ENCODE measurements at places on chromosomes 11 and 22.

GRCh38 chr11:65356394-65356972, 1.9 kb downstream of the TIGD3 start:
- no peak for DNase-seq

GRCh38 chr22:26484360-26484706, 656 bp downstream of the SRRD start:
- no peak for DNase-seq

DNA sequence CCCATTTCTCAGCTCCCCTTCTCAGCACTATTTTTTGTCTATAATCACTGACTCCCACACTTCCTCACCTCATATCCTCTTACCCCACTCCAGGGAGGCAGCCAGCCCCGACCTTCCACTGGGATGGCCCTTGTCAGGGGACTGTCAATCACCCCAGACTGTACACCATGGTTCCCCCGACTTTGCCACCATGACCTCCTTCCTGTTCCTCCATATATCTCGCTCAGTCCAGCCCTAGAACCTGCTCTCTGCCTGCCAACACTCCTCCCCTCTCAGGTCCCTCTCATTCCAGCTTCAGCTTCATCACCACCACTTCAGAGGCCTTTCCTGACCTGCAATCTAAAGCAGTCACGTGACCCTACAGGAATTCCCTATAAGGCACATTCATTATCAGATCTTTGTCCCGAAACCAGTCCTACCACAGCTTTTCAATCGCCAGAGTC, 16.5 kb downstream of the PRPF19 start:
- DNase-seq, result no peak

- no peak for DNase-seq
These were observed 268.6 kb downstream of the TBC1D22A start for GRCh38 chr22:47030881-47031627.

DNA sequence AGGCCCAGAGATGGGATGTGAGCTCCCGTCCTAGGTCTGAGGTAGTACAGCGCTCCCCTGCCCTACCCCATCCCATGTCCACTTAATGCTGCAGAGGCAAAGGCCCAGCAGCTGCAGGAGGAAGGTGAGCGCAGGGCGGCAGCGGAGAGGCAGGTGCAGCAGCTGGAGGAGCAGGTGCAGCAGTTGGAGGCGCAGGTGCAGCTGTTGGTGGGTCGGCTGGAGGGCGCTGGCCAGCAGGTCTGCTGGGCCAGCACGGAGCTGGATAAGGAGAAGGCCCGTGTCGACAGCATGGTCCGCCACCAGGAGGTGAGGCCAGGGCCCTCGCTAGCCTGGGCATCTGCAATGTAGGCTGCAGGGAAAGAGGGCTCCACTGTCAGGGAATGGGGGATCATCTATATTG, 15.2 kb downstream of the CCDC157 start:
- DNase-seq, result no peak

GRCh38 chr11:119460097-119460496, 37.1 kb upstream of the THY1 start:
- DNase-seq, result no peak

DNA sequence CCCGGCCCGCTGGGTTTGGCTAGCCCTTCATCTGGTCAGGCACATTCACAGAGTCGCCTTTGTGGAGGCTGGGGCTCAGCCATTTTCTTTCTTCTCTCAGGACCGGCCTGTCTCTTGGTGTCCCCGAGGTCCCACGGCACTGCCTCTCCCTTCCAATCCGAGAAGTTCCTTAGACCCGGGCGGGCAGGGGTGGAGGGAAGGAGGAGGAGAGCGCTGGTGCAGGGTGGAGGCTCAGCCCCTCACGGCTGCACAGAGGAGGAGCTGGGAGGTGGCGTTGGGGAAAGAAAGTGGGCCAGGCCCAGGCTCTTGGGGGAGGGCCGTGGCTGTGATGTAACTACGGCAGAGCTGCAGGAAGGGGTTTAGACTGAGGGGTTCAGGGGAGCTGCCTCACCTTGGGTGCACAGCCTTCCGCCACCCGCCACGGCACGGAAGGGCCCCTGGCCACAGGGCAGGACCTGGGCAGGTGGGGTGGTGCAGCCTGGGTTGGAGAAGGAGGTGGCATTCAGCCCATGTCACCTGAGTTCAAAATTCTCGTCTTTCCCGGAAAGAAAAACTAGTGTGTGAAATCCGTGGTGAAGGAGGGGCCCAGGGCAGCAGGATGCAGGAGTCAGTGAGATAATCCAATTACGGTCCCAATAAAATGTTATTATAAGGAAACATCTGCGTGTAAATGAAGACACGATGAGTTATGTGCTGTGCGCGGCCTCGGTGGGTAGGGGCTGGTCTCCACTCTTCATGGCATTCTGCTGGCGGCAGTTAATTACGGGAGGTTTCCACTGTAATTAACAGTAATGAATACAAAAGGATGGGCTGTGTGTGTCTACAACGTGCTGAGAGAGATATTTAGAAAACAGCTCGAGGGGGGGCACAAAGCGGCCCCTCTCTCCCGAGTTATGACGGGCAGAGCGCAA, 1.7 kb downstream of the BRSK2 start:
- DNase-seq, result no peak

DNA sequence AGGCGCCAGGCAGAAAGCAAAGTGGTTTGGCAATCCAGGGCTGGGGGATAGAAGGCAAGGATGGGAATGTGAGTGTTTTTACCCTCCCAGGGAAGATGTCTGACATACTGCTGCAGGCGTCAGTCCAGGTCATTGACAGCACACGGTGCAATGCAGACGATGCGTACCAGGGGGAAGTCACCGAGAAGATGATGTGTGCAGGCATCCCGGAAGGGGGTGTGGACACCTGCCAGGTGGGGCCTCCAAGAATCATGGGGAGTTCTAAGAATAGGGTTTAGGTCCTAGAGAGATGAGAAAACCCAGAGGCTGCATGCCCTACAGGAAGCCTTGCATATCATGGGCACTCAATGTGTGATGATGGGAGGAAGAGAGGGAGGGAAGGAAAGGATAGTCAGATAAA, 28.3 kb upstream of the SMIM35 start:
- DNase-seq, result no peak

GRCh38 chr11:22787551-22788162, 41.9 kb downstream of the SVIP start:
- DNase-seq, result no peak

- no peak for DNase-seq
These were observed 83.0 kb upstream of the YWHAH start for GRCh38 chr22:31861226-31861840.

GRCh38 chr11:78586452-78587046, 11.9 kb upstream of the NARS2 start:
- no peak for DNase-seq

GRCh38 chr11:67490727-67491065, 7.9 kb downstream of the AIP start:
- DNase-seq, result no peak

DNA sequence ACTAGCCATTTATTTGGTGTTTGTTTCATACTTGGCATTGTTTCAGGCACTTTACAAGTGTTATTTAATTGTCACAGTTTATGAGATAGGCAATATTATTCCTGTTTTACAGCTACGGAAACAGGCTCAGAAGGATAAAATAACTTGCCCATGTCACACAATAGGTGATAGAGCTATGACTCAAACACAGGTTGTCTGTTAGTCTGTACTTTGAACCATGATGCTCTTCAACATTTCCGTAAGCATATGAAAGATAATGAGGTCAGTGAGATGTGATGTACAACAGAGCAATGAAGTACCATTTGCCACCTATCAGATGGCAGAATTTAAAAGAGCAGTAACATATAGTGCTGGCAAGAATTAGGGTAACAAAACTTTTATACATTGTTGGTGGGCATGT, 15.3 kb downstream of the TUG1 start:
- DNase-seq, result no peak

DNA sequence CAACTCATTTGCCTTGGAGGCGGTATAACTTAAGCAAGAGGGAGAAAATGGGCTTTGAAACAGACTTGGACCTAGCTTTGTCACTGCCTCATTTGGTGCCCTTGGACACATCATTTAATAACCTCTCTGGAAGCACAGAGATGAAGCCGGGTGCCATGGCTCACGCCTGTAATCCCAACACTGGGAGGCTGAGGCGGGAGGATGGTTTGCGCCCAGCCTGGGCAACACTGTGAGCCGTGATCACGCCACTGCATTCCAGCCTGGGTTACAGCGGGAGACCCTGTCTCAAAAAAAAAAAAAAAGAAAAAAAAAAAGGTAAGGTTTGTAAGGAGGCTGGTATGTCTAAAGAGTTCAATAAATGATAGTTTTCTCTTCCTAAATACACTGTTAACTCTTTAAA, 806 bp downstream of the COA4 start:
- DNase-seq, result no peak

GRCh38 chr11:27563201-27563600, 56.6 kb upstream of the LIN7C start:
- DNase-seq, result no peak

DNA sequence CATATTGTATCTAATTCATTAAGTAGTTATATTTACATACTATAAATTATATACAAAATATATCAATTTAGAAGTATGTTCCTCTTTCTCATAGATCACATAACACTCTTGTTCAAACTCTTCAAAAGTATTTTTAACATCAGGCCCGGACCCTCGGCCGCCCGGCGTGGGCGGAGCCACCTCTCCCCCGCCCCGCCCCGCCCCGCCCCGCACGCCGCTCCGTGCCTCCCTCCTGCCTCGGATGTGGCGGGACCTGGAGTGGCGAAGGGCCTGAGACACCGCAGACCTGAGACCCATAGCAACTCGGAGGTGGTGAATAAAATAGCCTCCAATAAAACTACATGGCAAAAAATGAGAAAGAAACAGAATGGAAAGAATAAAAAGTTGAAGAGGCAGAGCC, 105.9 kb upstream of the BDNF start:
- DNase-seq, result no peak

- DNase-seq, result no peak
These were observed 144.0 kb downstream of the MPPED1 start for GRCh38 chr22:43555561-43556515.

GRCh38 chr22:45638197-45638596, 33.4 kb upstream of the ATXN10 start:
- DNase-seq, result no peak

DNA sequence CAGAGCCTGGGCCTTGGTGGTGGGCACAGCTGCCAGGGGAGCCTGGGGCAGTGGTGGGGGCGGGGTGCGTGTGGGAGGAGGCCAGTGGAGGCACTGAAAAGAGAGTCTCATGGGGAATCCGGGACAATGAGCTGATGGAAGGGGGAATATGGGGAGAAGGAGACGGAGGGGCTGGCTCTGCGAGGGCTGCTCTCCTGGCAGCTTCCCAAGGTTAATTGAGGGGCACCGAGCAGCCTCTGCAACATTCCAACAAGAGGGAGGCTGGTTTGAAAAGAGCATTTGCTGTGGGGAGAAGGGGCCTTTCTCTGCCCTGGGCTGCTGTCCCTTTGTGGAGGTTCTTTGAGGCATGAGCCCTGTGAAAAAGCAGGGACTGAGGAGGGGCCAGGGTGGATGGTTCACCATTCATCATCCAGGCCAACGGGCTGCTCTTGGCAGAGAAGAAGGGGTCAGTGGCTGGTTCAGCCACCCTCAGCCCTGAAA, 9.4 kb upstream of the IGSF9B start:
- no peak for DNase-seq

- no peak for DNase-seq
These were observed 69.3 kb upstream of the WNT7B start for GRCh38 chr22:46046299-46046685.

DNA sequence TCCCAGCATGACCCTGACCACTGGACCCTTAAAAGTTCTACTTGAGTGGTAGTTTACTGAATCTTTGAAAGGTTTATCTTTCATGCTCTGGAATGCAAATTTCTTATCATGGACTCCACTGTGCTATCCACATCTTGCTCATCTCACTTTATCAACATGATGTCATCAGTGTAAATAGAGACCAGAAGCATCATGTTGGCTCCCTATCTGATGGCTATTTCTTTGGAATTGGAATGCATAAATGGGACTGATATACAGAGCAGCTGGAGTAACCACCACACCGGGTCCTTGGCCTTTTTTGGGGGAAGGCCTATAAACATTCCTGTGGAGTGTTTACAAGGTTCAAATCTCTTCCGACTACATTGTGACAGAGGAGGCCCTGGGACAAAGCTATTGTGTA, 74.1 kb upstream of the CEP126 start:
- DNase-seq, result no peak

- DNase-seq, result no peak
These were observed 11.6 kb upstream of the HSPA8 start for GRCh38 chr11:123073343-123074057.

DNA sequence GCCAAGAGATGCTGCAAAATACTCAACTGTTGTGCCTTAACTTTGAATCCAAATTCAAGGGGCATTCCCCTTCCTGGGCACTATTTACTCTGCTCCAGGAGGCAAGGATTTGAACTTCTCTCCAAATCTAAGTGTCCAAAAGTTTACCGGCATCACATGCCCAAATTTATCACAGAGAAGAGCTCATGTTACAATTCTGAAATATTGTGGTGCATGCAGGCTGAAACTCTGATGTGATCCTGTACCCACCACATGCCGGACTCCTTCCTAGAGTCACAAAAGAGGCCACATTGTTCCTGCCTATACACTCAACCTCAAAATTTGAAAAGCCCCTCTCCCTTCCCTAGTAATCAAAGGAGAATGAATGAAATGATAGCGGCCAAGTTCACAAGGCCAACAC, 1.3 kb downstream of the TRAF6 start:
- DNase-seq, result no peak

- DNase-seq, result no peak
These were observed 1.7 kb upstream of the JAM3 start for GRCh38 chr11:134066943-134067885.

- DNase-seq, result no peak
These were observed 4.9 kb downstream of the SLCO2B1 start for GRCh38 chr11:75155570-75156422.

DNA sequence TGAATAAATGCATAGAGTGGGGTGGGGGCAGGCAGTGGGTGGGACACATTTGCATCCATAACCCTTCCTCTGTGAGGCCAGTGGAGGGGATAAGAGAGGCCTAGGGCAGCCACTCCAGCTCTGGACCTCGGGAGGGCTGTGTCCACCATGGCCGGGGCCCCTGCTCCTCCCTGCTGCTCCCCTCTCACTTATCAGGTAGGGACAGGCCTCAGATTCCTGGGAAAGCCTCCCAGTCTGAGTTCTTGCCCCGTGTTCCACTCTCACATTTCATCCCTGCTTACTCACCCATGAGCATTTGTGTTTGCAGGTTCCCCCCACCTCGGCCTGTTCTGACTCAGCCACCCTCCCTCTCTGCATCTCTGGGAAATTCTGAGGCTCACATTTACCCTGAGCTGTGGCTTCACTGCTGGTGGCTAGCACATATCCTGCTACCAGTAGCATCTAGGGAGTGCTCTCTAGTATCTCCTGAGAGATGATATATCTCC, 128.7 kb upstream of the TOP3B start:
- DNase-seq, result no peak

- no peak for DNase-seq
These were observed 935 bp downstream of the ZNF143 start for GRCh38 chr11:9461760-9462134.

GRCh38 chr11:110901441-110901840, 189.2 kb upstream of the ARHGAP20 start:
- DNase-seq, result no peak

- no peak for DNase-seq
These were observed 110.3 kb downstream of the LRRC32 start for GRCh38 chr11:76560219-76560618.

GRCh38 chr11:61472282-61472681, 36.3 kb upstream of the LRRC10B start:
- DNase-seq, result no peak

- no peak for DNase-seq
These were observed 527 bp downstream of the CARD10 start for GRCh38 chr22:37518509-37519267.
